ENCODE measurements at places on chromosomes 16 and 17.

- no peak for DNase-seq
Measured at GRCh38 chr17:61410141-61411010, 10.7 kb downstream of the TBX2 start.

DNA sequence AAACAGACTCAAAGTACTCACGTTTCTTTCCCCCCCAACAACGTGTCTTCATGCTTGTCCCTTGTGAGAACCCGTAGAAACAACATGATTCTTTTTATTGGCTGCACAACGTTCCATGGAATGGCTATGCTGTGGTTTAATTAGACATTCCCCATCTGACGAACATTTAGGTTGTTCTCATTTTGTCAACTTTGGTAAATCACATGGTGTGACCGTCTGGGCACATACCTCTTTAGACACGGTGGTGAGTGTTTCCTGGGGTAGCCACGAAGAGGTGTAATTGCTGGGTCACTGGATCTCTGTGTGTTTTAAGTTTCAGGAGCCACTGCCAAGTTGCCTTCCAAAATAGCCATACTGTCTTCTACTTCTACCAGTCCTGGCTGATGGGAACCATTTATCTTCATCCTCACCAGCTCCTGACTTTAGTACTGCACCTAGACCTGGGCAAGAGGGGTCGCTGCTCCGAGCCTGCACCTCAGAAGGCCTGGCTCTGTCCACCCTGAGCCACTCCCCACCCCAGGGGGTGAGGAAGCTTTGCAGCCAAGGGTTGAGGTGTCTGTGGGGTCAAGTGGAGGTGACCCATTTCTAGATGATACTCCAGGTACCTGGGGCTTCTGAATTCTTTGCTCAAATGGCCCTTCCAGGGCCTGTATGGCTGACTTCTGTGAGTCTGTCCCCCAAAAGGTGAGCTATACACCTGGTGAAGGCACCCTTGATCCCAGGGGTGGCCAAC lies 84.7 kb downstream of the IRX5 start:
- no peak for DNase-seq

DNA sequence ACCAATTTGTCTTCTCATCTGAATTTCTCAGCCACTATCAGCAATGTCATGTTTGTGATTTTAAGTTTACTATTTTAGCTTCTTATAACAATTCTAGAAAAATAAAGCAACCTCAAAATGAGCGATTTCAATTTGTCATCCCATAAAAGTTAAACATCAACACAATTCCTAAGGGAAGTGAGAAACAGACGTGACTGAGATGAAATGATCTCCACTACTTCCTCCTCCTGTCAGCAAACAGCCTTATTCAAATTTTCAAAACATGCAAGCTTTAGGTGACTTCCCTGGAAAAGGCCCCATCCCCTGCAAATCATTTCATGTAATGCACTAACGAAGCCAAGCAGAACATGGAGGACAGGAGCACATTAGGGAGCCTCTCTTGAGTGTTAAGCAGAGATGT lies 64.9 kb downstream of the ZNF652 start:
- no peak for DNase-seq

DNA sequence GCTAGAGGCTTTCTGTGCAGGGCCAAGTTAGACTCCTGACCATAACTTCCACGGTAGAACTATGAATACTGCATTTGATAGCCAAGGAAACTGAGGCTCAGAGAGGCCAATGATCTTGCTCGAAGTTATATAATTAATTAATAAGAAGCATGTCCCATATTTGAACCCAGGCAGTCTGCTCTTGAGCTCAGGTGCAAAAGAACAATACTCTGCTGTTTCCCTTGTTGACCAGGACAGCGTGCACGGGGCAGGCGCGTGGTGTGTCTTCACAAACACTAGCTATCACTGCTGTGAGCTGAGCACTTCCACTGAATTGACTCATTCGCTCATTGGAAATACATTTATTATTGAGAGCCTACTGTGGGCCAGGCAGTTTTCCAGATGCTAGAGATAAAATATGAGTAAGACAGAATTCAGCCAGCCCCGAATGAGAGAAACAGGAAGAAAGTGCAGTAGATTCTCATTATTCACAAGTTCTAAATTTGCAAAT lies 1.6 kb downstream of the CHD9 start:
- DNase-seq = no peak

GRCh38 chr17:82441691-82442487 lies 8.7 kb downstream of the CYBC1 start:
- DNase-seq = no peak

GRCh38 chr17:58632324-58633314 lies 59.2 kb downstream of the TEX14 start:
- DNase-seq = no peak

DNA sequence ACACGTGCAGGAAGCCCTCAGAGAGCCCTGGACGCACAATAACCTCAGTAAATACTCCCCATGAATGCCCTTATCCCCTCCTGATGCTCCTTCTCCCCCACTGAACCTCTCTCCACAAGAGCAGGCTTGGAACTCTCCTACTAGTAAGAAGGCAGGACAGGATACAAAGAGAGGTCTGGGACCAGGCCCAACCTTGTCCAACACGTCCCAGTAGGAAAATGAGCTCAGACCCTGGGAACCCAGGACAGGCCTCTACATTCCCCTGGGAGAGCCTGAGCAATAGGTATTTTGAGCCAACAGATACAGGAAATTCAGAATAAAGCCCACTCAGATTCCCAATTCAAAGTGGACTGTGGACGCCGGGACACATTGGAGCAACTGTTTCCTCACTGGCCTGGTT lies 19.2 kb downstream of the ZNF423 start:
- no peak for DNase-seq

DNA sequence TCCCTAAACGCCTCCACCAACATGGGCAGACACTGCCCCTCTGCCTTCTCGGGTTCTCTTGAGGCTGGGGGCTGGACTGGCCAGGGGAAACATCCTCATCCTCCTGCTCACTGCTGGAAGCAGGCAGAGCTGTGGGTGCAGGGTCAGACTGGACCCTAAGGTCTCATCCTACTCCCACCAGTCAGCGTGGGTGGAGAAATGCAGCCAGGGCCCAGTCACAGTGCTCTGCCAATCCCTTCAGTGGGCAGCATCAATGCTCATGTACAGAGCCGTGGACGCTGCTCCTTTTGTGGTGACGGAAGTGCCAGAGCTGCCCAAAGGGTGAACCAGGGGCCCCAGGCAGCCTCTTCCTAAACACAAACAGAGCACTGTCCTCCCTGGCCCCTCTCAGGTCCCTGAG lies 13.4 kb upstream of the TBX2 start:
- DNase-seq = no peak

- DNase-seq = peak; percentile 87
Measured at GRCh38 chr17:29084541-29085146, 41.7 kb downstream of the PIPOX start.

DNA sequence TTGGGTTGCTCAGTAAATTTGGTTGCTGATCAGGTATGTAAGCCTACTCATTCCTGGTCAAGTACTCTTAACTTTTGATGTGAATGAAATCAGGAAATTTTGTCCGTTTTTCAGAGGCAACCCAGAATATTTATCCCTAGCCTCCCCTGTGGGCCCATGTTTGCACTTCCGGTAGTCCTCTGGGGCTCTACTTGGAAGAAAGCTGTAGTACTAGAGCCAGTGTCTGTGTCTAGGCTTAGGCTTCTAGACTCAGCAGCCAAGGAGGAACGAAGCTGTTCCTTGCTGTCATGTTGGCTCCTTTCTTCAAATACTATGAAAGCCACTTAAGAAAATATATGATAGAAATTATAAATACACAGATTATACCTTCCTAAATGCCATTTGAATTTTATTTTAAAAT lies 21.2 kb downstream of the ESRP2 start:
- no peak for DNase-seq

- DNase-seq = no peak
Measured at GRCh38 chr16:84593825-84594724, 23.8 kb downstream of the COTL1 start.

GRCh38 chr16:56916571-56917403 lies 15.2 kb upstream of the HERPUD1 start:
- DNase-seq = no peak

GRCh38 chr17:29060475-29060874 lies 17.5 kb downstream of the PIPOX start:
- DNase-seq = no peak

DNA sequence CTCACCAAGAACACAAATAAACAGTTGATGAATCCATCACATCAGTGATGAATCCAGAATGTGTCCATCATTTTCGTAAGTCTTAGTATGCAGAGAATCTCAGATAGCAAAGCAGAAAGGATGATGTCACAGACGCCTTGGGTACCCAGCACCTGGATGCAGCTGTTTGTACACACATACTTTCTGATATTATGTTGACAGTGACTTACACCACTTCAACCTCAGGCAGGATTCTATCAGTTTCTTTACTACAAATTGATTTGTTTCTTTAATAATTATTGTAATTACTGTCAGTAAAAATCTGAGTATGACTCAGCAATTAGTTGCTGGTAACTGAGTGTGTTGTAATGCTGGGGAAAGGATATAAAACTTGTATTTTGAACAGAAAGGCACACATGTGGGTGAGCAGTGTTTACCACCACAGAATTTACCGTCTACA lies 159.8 kb downstream of the RPTOR start:
- DNase-seq = no peak

DNA sequence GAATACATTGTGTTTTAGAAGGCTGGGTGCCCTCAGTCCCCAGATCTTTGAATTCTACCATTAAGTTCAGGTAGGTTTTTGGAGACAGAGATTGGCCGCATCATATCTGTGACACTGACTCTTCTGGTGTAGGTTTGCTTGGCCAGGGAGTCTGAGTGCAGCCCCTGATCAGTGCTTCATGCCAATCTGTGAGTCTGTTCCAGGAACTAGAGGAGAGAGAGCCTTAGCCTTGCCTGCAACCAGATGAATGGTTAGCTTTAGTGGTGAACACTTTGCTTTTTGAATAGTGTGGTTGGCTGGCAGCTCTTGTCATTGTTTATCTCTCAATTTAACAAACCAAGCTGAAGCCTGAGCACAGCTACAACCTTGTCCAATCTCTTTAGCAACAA lies 87.8 kb downstream of the PLXDC1 start:
- DNase-seq = no peak

GRCh38 chr17:49990331-49990730 lies 4.7 kb downstream of the DLX3 start:
- DNase-seq = no peak

DNA sequence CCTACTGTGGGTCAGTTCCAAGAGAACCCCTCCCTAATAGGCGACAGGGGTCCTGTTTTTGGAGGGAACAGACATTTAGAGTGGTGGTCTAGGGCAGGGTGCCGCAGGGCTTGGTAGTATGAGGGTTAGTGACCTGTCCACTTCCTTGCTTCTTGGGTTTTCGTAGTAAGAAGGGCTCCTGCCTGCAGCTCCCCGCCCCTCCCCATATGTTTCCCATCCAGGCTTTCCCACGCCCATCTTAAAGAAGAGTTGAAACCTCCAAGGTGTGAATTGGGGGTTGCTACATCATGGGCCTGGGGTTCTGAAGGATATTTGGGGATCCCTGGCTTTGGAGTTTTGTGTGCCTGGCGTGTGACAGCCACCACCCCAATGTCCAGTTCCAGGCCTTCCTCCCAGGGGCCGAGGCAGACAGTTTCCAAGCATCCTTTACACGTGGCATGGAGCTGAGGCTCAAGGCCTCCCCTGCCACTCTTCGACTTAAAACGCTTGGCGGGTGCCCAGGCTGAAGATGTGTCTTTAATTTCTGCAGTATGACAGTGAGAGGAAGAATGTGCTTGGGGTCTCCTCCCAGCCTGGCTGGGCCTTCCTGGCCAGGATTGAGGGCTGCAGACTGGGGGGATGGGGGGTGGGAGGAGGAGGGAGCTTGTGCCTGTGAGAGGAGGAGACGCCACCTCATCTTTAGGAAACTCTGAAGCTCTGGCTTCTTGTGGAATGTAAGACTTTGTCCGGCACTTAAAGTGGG lies 2.3 kb upstream of the COL1A1 start:
- DNase-seq = no peak

- no peak for DNase-seq
Measured at GRCh38 chr17:75003070-75003956, 9.2 kb upstream of the MRPL58 start.

DNA sequence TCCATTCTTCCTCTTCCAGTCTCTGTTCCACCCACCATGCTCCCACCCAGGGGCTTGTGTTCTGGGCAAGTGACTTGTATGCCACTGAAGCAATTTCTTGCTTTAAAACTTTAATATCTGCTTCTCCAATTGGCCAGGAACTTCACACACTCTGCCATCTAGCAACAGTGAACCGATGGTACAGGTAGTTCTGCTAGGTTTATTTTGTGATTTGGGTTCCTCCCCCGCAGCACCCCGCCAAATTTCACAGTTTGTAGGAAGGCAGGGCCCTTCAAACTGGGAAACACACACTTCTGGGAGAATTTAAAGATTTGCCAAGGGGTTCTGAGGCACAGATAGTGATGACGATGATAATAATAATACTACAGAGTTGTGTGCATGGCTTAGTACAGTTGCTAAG lies 3.3 kb downstream of the ARSG start:
- no peak for DNase-seq
